Activated T-helper 9 cell treated with anti-CD3 and anti-CD28 coated beads, Interleukin-2, amount 50 U/mL, for 16 hours (primary cell): ENCODE measurements at places on chromosomes 13 and 19.

DNA sequence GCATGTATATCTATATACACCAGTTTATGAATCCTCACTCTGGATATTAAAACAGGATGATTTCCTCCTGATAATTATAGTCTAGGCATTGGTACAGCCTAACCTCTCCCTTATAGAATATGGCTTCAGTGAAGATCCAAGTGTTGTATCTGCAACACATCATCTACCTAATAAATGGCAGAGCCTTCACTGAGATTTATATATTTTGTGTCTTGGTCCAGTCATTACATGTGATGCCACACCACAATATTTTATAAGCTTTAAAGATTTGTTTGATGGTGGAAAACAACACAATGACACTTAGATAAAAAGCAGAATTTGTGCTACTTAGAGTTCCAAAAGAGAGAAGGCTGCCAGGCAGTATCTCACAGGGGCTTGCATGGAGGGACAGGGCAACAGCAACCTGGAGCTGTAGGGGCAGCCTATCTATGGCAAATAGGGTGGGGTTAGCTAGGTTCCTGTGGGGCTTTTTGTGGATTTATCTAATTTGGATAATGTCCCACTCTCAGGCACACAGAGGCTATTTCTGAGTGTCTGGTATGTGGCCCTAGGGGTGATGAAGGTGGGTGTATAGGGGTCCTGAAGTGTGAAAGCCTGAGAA, 1736.7 kb upstream of the PRR20A start:
- DNase-seq: no peak

- peak; percentile 75 for DNase-seq
Measured at GRCh38 chr19:13847407-13848339, 29.3 kb upstream of the NANOS3 start.

DNA sequence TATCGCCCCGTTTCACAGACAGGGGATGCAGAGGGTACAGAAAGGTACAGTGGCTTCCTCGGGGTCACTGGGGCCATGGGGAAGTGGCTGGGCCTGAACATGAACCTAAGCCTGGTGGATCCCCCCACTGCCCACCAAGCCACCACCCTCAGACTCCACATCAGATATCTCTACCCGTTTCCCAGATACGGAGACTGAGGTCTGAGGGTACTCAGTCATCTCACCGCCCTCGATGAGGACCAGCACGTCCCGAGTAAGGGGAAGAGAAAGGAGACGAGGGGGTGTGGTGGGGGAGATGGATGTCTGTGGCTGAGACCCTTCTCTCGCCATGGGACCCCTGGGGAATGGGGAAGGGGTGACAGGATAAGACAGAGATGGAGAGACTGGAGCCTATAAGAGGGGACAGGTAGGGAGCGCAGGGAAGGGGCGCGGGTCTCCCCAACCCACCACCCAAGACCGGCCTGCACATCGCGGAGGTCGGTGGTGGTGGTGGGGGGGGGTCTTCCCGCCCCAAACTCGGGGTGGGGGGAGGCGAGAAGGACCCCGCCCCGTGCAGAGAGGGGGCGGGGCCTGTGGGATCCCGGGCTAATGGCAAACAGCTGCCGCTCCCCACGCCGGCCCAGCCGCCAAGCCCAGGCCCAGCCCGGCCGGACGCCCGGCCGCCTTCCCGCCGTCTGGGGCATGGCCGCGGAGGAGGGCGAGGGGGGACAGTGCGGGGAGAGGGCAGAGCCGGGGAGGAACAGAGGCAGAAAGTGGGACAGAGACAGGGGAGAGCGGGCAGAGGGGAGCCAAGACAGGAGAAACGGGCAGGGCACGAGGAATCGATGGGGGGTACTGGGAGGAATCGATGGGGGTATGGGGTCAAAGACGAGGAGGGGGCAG, 698 bp downstream of the KANK2 start:
- DNase-seq: no peak

DNA sequence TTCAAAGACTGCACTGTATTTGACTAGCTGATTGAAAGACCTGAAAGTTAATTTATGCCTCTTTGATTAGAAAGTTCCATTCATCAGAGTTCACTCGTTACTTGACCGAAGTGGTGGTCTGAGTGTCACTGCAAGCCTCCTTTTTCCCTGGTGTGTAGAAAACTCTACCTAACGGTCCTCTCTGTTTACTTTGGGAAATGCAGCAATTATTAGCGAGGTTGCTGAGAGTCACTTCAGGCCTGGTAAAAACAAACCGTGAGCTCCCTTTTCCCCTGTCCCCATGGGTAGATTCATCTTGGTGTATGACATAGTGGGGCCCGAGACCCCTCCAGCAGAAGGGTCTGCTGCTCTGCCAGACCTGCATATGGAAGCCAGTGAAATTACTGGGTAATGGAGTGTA, 126.8 kb upstream of the RNF113B start:
- DNase-seq: no peak

GRCh38 chr13:80131204-80131603, 209.7 kb downstream of the SPRY2 start:
- DNase-seq: no peak
